C1 segment of cervical spinal cord (tissue), 14 donors: ENCODE measurements at places on chromosomes 11 and 22.

GRCh38 chr11:45396394-45396793 lies 110.3 kb upstream of the SYT13 start:
- DNase-seq = no peak

- DNase-seq = no peak
These were observed 6.4 kb downstream of the ATG16L2 start for GRCh38 chr11:72820439-72821139.

DNA sequence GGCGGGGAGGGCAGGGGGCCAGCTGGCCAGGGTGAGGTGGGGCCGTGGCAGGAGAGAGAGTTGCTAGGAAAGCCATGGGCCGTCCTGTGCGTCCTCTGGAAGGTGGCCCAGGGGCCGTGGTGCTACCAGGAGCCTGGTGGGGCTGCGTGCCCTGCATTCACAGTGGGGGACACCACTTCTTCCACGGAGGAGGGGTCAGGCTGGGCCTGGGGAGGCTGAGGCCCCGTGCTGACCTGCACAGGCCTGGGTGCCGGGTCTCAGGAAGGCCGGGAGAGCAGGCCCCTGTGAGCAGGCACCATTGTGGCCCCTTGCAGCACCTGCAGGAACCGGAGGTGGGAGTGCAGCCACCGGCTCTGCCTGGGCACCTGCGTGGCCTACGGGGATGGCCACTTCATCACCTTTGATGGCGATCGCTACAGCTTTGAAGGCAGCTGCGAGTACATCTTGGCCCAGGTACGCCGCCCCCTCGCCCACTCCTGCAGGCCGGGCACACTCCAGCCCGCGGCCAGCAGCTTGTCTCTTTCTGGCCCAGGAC lies 12.0 kb downstream of the MUC5B start:
- no peak for DNase-seq

GRCh38 chr11:46345131-46345597 lies 2.1 kb upstream of the DGKZ start:
- DNase-seq = peak; percentile 25

- no peak for DNase-seq
These were observed 20.8 kb upstream of the ZBED5 start for GRCh38 chr11:10878408-10879214.

- no peak for DNase-seq
These were observed 177.7 kb downstream of the NAV2 start for GRCh38 chr11:19890308-19890707.

DNA sequence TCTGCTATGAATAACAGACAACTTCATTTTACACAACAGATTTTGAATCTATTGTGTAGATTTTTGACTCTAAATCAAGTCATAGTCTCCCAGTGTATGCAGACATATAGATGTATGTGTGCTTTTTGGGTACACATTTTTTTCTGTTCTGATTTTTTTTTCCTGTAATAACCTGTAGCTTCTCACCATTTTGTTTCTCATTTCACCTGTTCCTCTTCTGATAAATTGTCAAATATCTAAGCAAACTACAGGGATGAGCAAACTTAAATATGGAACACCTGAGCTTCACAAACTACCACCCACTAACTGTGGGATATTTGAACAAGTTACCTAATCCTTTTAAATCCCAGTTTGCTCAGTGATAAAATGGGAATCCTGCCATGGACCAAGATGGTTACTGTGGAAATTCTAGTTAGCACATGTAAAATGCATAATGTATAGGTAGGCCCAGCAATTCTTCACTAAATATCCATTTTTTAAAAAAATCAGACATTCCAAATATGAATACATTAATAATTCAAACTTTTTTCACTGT lies 15.7 kb downstream of the LGR4 start:
- no peak for DNase-seq

DNA sequence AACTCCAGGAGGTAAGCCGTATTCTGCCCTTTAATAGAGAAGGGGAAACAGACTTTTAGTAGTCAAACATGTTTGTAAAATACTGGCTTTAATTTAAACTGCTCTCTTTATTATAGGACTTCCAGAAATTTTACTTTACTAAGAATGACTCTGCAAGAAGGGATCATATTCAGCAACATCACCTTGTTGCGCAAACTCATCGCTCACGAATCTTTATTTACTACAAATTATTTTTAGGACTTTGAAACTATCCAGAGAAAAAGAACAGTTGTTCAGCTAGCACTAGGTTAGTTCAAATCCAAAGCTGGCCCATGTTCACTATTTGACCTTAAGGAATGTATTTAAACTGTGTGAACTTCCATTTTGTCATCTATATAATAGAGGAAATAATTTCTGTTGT lies 498.3 kb upstream of the TENM4 start:
- no peak for DNase-seq

DNA sequence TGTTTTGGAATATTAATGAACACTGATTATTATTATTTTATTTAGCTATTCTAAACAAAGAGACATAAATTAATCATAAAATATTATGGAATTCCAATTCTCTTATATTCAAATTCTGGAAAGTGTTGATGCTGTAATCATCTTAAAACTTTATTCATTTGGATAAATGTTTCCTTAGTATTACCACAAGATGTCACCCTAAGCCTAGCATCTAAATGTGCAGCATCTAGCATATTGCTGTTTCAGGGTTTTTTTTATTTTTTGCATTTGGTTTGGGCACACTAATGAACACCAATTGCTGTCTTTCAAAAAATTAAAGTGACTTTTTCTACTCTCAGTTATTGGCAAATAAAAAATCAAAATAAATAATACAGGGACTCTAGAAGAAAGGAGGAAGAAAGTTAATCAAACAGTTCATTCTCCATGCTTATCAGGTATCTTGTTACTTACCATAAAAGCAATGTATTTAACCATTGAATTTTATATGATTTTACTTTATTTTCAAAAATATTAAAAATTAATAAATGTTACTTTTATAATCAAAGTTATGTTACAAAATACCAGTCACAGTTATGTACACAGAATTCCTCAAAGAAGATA lies 31.8 kb downstream of the DLG2 start:
- no peak for DNase-seq

- DNase-seq = no peak
These were observed at the start of gene APOL3 for GRCh38 chr22:36160499-36160942. Gene APOL3, minus strand, starts transcription at chr22:36160755. Its CDS starts 11,700 bp downstream, at chr22:36149055.

GRCh38 chr22:35645646-35646045 lies 2.6 kb upstream of the APOL6 start:
- no peak for DNase-seq

DNA sequence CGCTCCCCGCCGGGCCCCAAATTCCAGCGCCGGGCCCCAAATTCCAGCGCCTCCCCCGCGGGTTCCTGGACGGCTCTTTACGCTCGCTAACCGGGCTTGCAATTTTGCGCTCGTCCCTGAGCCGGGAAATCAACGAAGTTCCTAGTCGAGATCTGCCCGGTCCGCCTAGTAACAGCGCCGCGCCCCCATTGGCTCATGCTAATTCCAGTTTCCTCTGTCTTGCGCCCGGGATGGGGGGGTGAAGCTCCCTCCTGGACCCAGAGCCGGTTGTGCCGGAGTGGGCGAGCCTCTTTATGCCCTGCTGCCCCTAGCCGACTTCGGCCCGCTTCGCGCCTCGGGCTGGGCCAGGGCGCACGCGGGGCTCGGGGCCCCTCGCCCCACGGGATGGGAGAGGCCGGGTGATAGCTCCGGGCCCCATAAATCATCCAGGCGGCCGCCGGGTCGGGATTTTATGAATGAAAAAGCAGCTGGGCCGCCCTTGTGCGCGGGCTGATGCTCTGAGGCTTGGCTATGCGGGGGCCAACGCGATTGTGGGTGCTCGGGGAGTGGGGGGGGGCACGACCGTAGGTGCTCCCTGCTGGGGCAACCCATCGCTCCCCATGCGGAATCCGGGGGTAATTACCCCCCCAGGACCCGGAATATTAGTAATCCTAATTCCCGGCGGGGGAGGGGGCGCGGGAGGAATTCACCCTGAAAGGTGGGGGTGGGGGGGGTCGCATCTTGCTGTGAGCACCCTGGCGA lies 1.8 kb upstream of the CCND1 start:
- DNase-seq = peak; percentile 5

- no peak for DNase-seq
These were observed 3.9 kb downstream of the ACP2 start for GRCh38 chr11:47244448-47245350.

DNA sequence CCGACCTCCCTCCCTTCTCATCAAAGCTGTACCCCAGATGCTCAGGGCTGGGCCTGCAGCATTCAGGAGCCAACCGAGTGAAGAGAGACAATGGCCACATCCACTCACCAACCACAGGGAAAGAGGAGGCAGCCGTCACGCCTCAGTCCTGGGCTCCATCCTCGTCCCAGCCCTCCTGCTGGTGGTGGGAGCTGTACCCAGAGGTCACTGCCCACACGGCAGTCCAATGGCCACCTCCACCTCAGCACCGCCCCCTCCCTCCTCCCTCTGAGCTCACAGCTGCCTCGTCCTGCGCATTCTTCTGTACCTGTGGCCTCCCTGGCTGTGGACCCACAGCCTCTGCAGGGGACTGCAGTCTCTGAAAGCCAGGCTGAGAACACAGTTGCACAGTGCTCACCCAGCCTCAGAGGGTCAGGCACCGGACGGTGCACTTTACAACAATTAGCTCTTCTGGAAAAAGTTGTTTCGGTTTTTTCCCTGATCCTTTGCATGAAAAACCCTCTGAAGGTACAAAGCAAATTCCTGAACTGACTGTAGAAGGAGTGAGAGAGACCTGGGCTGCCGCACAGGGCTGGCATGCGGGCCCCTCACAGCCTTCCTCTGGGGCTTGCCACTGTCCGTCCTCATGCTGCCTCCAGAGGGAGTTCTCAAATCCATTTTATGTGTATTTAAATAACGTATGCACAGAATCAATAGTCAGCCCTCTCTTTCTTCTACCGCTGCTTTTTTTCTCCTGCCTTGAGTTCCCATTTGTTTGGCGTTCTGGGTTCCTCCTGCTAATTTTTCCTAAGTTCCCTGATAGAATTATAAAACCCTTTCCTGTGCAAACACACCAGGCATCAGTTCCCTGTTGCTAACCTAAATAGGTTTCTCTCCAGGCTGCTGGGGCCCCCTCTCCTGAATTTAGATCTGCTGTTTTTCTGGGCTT lies 52.7 kb downstream of the PHF21B start:
- DNase-seq = no peak

DNA sequence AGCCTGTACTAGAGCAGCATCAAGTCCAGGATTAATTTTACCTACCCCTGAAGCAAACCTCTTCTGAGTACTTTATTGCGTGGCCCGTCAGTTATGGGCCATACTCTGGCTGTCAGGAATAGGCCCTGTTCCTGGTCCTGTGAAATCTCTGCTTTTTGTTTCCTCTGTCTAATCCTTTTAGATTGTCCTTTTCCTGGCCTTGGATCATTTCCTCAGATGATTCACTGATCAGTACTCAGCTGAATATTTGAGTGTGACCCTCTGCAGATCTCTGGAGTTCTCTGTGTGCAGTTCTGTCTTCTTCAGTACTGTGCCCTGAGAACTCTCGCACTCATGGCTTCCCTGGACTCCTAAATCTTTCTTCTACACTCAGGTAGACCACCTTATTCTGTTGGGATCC lies 123.5 kb downstream of the UVRAG start:
- no peak for DNase-seq

DNA sequence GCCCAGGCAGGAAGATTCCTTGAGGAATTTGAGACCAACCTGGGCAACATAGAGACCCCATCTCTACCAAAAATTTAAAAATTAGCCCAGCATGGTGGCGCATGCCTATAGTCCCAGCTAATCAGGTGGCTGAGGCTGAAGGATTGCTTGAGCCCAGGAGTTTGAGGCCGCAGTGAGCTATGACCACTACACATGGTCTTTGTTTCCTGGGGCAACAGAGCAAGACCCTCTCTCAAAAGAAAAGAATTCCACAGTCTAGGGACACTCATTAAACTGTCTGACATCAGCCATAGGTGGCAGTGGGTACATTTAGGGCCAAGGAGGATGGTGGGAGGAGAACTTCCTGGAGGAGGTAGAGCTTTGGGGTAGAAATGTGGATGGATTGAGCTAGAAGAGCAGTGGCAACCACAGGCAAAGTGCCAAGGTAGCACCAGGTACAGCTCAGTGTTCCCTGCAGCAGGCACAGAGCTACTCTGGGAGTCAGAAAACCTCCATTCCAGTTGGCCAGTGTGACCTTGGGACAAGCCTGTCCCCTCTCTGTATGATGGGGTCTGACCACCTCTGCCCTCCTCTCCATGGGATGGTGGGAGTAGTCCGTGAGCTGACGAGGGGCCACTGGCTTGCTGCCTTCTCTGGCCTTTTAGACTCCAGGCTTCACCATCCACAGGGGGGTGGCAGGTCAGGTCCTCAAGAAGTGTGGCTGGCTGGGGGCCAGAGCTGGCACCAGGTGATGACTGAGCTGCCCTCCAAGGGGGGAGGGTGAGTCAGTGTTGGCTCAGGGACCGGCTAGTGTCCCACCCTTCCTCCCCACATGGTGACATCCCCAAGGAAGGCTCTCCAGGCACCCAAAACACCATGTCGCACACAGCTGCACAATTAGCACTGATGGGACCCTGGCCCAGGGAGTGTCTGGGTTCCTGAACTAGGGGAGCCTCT lies 3.7 kb upstream of the CLCF1 start:
- no peak for DNase-seq

DNA sequence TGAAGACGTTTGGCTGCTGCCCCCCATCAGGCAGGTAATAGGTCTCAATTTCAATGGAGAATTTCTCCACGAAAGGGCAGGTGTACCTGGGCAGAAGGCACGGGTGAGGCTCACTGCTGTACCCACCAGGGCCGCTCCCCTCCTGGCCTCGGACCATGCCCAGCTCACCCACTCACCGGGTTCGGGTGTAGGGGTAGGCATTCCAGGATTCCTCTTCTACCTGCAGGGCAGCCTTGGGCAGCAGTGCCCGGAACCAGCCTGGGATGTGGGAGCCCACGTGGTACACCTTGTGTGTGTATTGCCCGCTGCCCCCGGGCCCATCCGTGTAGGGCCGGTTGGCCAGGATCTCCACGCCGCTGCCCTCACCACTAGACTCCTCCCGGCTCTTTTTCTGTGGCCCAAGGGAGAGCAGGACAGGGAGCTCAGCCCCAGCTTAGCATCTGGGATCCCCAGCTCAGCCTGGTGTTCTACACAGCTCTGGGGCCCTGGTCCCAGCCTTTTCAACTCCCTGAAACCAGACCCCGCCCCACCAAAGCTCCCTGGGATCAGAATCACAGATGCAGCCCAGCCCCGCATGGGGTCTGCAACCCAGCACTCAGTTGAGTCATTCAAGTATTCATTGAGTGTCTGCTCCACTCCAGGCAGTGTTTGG lies 2.7 kb downstream of the PITPNM1 start:
- DNase-seq = no peak

DNA sequence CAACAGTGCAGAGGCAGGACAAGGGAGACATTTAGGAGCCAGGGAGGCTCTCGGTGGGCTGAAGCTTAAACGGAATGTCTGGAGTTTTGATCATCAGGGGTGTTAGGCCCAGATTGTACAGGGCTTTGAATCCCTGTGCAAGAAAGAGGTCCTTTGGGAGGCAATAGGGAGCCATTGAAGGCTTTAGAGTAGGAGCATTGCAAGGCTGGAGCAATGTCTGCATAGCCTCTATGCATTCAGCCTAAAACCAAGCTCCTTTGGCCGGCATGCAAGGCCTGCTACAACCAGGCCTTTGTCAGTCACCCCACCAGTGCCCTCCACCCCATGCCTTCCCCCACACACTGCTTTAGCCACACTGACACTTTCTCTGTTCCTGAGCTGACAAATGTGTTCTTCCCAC lies 47.4 kb upstream of the FGF3 start:
- no peak for DNase-seq

- DNase-seq = no peak
These were observed 9.6 kb downstream of the P2RY2 start for GRCh38 chr11:73227571-73228211.
